ENCODE measurements at places on chromosomes 13 and 19.

- DNase-seq = no peak
Observed at GRCh38 chr13:110802260-110802659, 88.8 kb downstream of the ING1 start.

DNA sequence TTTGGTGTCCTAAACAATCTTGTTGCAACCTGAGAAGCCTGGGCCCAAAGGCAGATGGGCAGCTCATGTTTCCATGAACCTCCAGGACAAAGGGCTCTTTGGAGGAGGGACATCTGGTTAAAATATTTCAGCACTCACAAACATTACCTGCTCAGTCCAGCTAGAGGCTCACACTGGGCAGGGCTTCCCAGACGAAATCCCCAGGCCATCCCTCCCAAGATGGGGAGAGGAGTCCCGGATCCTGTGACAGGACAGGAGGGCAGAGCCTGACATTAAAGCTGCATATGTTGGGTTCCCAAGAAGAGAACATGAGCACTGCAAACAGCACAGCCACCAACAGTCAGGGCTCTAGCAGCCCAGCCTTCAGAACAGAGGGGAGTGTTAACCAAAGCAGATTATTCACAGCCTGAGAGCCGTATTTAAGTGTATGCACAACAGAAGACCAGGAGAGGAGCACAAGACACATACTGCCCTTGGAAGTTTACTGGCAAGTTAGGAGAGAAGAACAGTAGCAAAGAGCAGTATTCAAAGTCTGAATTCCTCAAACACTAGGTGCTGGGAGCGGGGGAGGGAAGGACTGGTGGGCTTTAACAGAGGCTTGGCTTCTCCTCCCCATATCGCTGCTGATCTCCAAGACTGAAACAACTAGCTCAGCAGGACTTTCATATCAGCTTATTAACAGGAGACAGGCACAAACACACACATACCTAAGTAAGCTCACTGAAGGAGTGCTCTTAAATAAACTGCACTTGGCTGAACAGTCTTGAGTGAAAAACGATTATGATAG lies 12.3 kb downstream of the ATP7B start:
- no peak for DNase-seq

DNA sequence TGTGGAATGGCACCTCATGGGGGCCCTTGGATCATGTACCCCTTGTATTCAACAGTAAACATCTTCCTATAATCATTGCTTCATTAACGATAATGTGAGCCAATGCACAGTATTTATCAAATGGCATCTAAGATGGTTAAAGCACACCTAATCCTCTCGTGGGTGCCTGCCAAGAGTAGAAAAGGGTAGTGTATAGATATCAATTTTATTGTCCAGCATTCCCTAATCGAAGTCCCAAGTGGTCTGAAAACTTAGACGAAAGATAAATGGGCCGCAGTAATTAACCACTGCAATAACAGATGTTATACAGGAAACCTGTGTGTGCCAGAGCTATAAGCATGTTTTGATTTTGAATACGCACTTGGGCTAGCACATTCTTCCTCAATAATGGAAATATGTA lies 667 bp upstream of the MBNL2 start:
- DNase-seq = no peak

DNA sequence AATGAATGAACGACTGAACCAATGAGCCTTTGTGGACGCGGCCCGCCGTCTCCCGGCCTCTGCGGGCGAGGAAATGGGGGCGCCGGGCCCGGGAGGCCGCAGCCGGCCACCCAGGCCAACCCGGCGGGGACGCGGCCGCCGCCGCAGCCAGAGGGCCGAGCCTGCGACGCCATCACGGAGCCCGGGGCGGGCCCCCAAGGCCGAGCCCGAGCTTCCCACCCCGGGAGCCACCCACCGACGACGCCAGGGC lies 216 bp downstream of the SUGP2 start:
- DNase-seq = no peak

DNA sequence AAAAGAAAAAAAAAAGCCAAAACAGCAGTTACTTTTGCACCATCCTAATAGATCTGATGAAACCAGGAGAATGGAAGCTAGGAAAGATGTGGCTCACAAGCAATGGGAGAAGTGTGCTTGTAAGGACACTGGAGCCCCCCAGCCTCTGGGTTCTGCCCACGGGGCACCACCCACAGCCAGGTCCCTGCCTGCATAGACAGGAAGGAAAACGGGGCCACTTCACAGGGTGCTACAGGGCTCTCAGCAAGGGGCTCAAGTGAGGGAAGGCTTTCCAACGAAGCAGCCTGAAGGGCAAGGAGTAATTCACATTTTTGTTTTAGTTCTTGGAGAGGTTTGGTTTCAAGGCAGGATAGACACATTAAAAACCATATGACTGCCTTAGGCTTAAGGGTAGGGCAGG lies 42.7 kb downstream of the BRD4 start:
- no peak for DNase-seq

- DNase-seq = no peak
Observed at GRCh38 chr19:28961772-28962500, 251.0 kb downstream of the UQCRFS1 start.

DNA sequence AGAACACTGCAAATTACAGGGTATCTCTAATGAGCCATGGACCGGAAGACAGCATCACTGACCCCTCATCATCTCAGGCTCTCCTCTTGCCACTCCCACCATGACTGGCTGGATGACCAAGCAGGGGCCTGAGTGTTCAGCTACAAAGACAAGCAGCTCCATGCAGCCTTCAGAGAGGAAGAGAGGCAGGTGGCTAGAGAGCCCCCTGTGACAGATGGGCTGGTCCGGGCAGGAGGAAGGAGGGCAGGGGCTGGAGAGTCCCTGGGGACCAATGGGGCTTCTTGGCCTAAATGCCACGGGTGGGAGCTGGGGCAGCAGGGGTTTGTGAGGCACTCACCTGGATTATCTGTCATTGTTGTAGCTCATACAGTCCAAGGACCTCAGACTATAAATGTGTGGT lies 12.8 kb upstream of the RASA3 start:
- no peak for DNase-seq

- peak; percentile 61 for DNase-seq
Observed at GRCh38 chr19:46990991-46991676, 28.5 kb upstream of the NPAS1 start.

- no peak for DNase-seq
Observed at GRCh38 chr19:10747271-10747670, 29.4 kb downstream of the DNM2 start.

DNA sequence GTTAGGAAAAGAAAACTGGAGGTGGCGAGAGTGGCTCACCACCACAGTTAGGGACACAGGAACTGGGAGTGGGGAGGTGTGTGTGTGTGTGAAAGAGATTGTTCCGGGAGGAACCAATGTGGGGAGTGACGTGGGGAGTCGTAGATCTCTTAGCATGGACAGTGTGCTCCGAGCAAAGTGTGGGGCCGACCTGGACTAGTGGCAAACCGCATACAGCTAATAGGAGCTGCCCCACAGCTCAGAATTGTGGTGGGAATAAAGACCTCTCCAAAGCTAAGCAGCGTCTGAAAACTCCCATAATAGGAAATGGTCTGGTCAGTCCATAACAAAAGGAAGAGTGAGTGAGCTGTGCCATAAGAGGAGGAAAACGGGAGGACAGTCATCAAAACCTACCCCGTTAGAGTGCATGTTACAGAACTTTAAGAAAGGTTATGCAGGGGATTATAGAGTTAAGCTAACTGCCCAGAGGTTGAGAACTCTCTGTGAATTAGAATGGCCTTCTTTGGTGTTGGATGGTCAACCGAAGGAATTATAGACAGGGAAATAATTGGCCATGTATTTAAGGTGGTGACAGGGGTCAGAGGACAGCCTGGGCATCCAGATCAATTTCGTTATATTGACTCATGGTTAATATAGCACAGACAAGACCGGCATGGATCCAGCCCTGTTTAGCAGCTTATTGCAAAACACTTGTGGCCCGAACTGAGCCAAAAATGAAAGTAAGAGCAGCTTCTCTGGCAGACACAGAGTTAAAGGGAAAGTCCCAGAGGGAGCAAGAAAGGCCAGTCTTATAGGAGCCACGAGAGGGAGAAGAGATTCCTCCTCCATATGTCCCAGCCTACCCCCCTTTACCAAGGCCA lies 8.9 kb upstream of the SLC15A1 start:
- no peak for DNase-seq

DNA sequence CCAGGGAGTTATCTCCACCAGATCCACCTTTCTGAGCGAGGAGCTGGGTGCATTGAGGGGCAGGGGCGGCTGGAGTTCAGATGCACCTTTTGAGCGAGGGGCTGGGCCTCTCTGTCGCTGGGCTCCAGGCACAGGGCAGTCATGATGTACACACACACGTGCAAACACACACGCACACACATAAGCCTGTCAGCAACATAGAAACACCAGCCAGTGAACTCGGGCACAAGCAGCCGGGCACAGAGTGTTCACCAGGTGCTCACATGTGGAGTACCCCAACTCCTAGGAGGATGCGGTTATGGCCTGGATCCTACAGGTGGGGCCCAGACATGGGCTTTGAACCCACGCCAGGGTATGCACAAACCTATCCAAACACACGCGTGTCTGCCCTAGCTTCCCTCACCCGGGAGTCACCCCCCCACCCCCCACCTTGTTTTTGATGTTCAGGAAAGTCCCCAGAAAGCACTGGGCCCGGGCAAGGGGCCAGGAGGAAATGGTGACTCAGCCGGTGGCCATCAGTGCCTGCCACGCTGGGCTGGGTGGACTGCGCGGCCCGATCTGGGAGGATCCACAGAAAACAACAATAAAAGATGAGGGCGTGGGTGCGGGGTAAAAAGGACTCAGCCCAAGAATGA lies 13.3 kb downstream of the ARRDC2 start:
- DNase-seq = peak; percentile 76

- DNase-seq = peak; percentile 58
Observed at GRCh38 chr13:43905435-43906031, 25.8 kb downstream of the LACC1 start.

DNA sequence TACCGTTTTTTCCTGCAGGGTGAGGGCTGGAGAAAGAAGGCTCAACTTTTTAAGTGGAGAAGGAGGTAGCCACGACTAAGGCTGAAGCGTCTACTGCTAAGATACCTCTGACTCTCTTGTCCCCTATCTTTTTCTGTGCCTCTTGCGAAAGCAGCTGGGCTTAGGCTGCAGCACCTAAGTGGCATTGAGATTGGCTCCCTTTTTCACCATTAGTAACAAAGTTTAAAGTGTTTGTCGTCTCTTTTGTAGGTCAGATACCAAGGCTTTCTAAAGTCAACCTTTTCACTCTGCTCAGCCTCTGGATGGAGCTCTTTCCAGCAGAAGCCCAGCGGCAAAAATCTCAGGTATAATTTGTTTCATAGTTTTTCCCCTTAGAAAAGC lies 887 bp downstream of the CDADC1 start:
- DNase-seq = no peak

DNA sequence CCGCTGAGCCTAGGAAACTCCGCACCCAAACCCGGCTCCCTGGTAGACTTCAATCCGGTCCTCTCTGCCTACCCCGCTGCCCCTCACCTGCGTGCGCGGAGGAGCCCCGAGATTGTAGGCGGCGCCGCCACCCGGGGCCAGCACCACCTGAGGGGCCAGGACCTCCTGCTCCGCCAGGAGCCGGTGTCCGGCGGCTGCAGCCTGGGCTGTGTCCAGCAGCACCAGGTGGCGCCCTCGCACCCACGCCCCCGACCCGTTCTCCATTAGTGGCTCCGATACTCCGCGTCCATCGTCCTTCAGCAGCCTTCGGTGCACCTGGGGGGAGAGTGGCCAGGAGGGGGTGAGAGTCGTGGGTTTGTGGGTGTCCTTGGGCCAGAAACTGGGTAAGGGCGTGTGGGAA lies 18.5 kb downstream of the MAN2B1 start:
- DNase-seq = no peak

DNA sequence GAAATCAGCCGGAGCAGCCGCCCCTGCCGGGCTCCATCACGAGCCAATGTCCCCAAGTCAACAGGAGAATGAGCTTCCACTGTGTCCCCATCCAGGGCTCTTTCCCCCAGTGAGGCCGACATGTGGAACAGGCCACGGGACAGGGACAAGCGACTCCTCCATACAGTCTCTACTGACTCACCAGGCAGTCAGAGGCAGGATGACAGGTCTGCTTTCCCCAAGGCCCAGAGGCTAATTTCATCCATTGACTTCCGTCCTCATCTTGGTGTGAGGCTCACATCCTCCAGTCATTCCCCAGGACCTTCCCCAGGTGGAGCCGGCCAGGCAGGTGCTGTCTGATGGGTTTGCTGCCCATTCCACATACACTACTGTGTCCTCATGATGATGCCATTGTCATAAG lies 3.5 kb downstream of the CEACAM6 start:
- no peak for DNase-seq

GRCh38 chr13:79445968-79446645 lies 34.8 kb upstream of the NDFIP2 start:
- no peak for DNase-seq

- DNase-seq = no peak
Observed at GRCh38 chr19:22622020-22622419, 12.1 kb upstream of the ZNF492 start.

DNA sequence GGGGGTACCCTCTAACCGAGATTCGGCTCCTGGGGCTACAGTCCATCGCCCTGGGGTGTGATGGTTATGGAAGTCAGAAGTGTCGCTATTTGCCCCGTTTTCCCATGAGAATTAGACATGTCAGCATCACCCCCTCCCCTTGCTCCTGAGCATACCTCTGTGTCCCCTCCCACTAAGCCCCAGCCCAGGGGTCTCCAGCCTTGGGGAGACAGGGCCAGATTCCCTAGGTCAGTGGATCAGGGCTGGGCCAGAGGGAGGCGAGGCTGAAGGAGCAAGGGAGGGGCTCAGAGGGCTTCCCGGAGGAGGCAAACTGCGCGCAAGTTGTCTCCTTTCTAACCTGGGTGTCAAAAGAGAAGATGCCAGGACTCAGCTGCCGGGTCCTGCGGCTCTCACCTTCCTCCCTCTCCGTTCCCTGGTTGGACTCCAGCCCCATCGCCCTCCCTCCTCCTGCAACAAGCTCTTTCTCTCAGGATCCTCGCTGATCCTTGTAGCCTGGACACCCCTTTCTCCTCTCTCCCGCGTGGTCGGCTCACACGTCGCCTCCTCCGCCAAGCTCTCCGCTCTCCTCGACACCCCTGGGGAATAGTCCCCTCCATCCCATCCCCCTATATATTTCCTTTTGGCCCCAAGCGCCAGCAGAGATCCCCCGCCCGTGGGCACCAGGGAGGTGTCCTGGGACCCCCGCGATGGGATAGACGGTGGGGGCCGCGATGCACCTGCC lies 459 bp upstream of the TMEM59L start:
- DNase-seq = no peak

- no peak for DNase-seq
Observed at GRCh38 chr19:47303966-47304365, 5.7 kb upstream of the C5AR1 start.

DNA sequence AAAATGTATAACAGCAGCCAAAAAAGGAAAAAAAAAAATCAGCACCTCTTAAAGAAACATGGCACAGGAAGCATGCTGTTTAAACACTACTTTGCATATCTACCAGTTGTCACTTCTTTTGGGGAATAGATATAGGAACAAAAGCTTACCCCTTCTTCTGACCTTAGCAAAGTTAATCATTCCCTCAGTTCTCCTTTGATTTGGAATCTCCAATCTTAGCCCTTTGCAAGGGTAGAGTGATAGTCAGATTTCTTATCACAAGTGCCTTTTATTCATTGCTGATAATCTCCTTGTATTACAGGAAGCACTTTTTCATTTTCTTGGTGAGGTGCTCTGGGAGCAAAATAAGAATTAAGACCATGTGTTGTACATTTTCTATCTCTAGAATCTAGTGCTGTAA lies 1327.6 kb downstream of the OLFM4 start:
- no peak for DNase-seq
